ENCODE measurements at places on chromosomes 2 and 18.

- no peak for DNase-seq
Observed at GRCh38 chr2:233007739-233008138, 5.3 kb downstream of the NGEF start.

- peak; percentile 67 for DNase-seq
Observed at GRCh38 chr18:77067291-77068061, 65.1 kb downstream of the MBP start.

- DNase-seq, result no peak
Observed at GRCh38 chr2:122451040-122451439, 695.6 kb downstream of the TSN start.

DNA sequence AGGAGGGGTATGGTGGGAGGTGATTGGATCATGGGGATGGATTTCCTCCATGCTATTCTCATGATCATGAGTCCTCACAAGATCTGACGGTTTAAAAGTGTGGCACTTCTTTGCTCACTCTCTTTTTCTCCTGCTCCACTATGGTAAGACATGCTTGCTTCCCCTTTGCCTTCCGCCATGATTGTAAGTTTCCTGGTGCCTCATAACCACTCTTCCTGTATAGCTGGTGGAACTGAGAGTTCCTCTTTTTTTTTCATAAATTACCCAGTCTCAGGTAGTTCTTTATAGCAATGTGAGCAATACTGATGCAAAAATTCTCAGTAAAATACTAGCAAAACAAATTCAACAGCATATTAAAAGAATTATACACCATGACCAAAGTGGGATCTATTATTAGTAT, 728.5 kb upstream of the SLC8A1 start:
- no peak for DNase-seq

DNA sequence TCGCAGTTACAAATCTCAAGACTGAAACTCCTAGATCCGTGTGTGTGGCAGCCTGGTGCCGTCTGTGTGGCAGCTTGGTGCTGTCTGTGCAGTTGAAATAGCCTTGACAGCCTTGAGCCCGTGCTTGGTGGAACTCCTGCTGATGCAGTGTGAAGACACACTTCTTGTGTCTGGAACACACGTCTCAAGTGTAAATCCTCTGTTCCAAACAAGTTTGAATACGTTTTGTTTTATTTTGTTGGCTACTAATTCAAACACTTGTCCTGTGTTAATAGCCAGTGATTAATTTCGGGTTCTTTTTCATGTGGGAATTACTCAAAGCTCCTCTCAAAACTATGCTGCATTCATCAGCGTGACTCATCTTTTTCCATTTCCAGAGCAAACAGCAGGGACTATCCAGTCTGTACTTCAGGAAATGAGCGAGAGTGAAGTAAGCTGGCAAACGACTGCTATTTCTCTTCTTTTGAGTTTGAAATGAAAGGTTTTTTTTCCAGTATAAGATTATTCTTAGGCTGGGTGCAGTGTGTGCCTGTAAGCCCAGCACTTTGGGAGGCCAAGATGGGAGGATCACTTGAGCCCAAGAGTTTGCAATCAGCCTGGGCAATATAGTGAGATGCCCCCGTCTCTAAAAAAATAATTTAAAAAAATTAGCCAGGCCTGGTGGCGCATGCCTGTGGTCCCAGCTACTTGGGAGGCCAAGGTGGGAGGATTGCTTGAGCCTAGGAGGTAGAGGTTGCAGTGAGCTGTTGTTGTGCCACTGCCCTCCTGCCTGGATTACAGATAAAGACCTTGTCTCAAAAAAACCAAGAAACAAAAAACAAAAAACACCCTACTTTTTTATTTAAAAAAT, 152.9 kb downstream of the SPP2 start:
- no peak for DNase-seq

DNA sequence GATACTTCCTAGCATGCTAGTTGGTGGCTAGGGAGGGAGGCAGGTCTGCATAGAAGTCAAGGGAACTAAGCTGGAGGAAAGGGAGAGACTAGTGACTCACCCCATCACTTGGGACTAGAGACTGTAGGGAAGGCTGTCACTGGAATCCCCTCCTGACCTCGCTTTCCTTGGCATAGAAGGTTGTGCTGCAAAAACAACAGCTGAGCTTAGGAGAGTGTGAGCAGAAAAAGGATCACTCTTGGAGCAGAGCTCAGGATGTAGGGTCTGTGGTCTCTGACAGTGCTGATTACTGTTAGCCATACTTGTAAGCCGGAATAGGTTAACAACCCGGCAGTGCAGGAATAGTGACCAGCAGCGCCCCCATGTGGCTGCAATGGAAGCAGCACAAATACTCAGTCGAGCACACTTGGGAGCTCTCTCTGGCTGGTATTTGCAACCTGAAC, 66.9 kb upstream of the SMAD2 start:
- DNase-seq, result peak; percentile 49

DNA sequence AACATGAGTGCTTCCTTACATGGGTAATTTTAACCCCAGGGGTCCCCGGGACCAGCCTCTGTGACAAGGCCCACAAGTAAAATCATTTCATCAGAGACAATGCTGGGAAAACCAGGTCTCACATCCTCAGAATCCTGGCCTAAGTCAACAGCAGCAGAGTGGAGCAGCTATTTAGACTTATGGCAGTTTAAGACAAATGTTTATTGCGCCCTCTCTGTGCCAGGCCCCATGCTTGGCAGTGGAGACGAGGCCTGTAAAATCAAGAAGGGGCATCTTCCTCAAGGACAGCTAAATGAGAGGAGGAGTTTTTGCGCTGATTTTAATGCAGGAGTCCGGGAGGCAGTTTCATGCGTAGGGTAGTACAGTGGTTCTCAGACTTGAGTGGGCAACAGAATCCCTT, 56.0 kb upstream of the ACAA2 start:
- no peak for DNase-seq

- no peak for DNase-seq
Observed at GRCh38 chr18:25985707-25986394, 104.6 kb downstream of the SS18 start.

DNA sequence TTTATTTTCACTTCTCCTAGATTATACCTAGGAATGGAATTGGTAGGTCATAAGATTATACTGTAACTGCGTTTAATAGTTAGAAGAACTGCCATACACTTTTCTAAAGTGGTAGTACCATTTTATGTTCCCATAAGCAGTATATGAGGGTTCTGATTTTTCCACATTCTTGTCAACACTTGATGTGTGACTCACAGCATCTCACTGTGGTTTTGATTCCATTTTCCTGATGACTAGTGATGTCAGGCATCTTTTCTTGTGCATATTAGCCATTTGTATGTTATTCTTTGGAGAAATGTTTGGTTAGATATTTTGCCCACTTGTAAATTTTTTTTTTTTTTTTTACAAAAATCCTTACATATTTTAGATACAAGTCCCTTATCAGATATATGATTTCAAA, 2.3 kb downstream of the DCAF17 start:
- DNase-seq, result no peak

- no peak for DNase-seq
Observed at GRCh38 chr2:15616850-15617777, 25.4 kb downstream of the DDX1 start.

- DNase-seq, result no peak
Observed at GRCh38 chr18:50812834-50813233, 7.0 kb downstream of the MRO start.

DNA sequence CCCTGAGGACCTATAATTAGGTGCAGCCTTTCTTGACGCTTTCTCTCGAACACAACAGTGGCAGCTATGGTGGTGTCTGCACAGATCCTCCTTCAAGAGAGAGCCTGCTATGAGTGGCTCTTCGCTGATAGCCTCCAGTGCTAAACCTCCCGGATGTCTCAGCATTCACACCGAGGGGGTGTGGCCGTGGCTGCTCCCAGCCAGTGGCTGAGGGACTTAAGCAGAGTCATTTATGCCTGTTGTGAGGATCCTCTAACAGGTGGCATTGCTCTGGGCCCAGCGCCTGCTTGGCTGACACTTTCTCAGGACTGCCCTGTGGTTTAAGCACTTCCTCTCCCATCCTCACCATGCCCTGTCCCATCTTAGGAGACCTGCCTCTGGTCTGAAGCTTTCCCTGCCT, 592.0 kb upstream of the LRRTM1 start:
- no peak for DNase-seq

DNA sequence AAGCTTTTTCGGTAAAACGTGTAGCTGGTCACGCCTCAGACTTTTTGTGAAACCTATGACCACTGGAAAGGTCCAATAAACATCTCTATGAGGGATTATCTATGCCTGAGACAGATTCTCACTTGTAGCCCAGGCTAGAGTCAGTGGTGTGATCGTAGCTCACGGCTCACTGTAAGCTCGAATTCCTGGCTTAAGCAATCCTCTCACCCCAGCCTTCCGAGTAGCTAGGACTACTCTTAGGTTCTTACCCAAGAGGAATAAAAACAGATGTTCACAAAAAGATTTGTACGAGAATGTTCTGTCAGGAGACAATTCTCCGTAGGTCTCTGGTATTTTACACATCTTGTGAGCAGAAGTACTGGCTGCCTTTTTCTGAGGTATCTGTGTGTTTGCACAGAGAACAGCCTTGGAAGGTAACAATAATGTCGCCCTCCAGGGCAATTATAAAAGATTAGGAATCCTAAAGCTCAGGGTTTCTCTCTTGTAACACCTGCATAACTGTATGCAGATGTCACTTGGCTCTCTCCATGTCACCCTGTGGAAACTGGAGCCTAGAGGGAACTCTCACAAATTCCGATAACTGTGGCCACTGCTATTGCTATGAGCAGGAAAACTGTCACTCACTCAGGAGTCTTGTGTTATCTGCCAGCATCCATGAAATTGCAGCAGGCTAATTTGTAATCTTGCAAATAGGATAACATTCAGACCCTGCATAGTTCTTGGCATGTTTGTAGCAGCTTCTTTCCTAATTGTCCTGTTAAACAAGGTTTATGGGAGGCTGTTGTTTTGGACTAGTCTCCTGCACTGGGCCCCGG, 25.5 kb upstream of the RALBP1 start:
- no peak for DNase-seq

GRCh38 chr2:190968522-190968921, 45.4 kb downstream of the STAT1 start:
- no peak for DNase-seq

GRCh38 chr18:32056613-32057358, 34.9 kb upstream of the RNF138 start:
- DNase-seq, result no peak

DNA sequence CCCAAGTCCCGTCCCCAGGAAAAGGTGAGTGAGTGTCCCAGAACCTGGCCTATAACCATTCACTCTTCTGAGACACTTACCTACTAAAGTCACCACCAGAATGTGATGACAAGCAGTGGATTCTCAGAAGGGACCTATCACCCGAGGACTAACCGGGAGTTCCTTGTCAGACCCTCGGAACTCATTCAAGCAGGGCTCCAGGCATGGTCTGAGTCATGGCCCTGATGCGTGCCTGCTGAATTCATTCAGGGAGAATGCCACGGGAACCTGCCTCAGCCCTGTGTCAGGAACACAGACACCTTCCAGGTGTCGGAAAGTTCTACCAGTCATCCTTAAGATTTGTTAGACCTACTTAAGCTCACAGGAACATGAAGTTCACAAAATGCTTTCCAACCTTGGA, 29.8 kb downstream of the ALPK2 start:
- no peak for DNase-seq

DNA sequence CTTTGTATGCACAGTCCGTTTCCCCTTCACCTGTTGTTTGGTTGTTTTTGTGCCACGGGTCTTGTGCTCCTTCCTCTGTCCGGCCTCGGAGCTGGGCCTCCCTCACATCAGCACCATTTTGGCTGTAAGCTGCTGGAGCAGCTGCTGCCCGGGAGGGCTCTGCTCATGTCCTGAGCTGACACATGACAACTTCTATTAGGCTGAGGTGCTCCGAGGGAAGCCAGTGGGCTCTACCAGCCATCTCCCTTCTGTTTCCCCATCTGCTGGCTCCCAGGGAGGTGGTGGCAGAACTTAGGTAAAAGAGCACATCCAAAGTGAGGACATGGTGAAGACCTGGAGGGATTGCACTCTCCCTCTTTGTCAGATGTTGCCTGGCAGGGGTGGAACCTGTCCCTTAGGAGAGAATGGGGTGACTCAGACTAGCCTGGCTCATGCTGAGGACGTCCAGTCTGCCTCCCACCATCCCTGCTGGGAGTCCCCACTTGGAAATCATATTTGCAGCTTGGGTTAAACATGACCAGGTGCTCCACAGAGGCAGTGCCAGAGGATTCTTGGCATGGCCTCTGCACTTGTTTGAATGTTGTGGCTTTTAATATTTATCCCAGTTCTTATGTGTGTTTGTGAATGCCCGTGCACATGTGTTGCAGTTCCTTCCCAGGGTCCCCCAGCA, 49.8 kb upstream of the TNP1 start:
- DNase-seq, result no peak

DNA sequence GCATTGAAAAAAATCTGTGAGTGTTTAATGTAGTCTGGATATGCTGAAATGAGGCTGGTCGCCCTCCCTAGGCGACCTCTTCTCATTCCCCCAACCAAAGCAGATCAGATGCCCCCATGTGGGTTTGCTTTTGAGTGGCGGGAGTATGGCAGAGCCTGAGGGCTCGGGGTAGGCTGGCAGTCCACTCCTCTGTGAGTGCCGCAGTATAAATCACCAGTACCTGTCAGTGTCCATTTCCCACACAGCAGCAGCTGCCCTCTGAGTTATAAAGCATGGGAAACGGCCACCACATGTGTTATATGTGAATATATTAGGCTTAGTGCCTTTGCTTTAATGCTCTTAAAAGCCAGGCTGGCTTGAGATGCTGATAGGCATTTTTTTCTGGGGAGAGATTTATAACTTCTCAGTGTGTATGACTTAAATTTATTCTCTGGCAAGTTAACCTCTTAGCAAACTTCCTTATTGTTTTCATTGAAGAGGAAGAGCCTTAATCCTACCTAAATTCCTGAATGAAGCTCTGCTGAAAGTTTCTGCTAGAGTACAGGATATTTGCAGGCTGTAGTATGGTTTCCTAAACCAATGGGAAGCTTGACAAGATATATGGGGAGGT, 3.8 kb downstream of the DCC start:
- no peak for DNase-seq

DNA sequence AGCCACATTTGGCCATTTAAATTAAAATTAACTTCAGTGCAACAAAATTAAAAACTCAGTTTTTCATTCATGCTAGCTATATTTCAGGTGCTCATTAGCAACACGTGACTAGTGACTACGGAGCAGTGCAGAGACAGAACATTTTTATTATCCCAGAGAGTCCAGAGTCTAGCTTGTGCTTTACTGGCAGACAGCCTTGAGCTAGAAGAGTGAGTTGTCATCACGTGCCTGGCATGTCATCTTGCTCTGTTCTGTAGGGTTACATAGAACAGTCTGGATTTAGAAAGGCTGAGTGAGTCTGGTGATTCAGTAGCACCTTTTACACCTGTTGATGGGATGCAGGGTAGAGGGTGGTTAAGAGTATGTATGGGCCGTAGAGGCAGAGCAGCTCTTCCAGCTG, 136.9 kb upstream of the IL1R2 start:
- no peak for DNase-seq

GRCh38 chr2:179612591-179613298, 248.7 kb downstream of the ZNF385B start:
- no peak for DNase-seq

GRCh38 chr2:49045083-49045482, 109.2 kb downstream of the FSHR start:
- DNase-seq, result no peak

GRCh38 chr18:74611765-74612164, 14.1 kb downstream of the ZNF407 start:
- DNase-seq, result no peak

- no peak for DNase-seq
Observed at GRCh38 chr2:95206096-95206495, 1.2 kb upstream of the ZNF892 start.

Measured in stimulated activated CD4-positive, alpha-beta T cell treated with anti-CD3 and anti-CD28 coated beads, Interleukin-2, amount 100 ng/mL, for 24 hours (primary cell).